ENCODE measurements at places on chromosomes 12 and 14. TPM values are rescaled to one million over a fixed set of nuclear protein-coding genes. Genes with fewer than 3 reads are reported as not detected.

C14orf132 gene
- polyA plus RNA-seq: 17.8 TPM

KRT78 gene
- polyA plus RNA-seq: 1.9 TPM

LGALS3 gene
- polyA plus RNA-seq: 38.5 TPM

GPRC5A gene
- polyA plus RNA-seq: 1.9 TPM

BCL7A gene
- 17.5 TPM for polyA plus RNA-seq

AMIGO2 gene
- polyA plus RNA-seq: 1.8 TPM

TMEM132C gene
- polyA plus RNA-seq: 2.0 TPM

CLEC2A gene
- not detected for polyA plus RNA-seq

SALL2 gene
- 15.5 TPM for polyA plus RNA-seq

CLMN gene
- 3.4 TPM for polyA plus RNA-seq

RNASE1 gene
- polyA plus RNA-seq: 227 TPM

APOF gene
- polyA plus RNA-seq: not detected

GNPNAT1 gene
- 15.0 TPM for polyA plus RNA-seq

SDS gene
- polyA plus RNA-seq: 0.19 TPM

DNA sequence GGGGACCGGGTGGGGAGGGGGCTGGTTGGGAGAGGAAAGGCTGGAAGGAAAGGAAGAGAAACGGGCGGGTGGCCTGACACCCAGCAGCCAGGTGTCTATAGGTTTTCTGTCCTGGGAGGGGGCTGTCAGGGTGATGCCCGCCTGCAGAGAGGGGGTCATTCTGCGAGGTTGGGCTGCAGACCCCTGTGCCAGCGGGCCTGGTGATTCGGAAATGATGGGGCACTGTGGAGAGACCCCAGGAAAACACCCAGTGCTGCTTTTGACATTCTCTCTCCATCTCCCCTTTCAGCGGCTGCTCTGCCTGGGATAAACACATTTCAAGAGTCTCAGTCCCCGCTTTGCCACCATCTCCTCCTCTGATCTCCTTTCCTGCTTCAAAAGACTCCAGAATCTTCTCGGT, 168.5 kb upstream of the RTL1 start:
- DNase-seq: no peak

DNA sequence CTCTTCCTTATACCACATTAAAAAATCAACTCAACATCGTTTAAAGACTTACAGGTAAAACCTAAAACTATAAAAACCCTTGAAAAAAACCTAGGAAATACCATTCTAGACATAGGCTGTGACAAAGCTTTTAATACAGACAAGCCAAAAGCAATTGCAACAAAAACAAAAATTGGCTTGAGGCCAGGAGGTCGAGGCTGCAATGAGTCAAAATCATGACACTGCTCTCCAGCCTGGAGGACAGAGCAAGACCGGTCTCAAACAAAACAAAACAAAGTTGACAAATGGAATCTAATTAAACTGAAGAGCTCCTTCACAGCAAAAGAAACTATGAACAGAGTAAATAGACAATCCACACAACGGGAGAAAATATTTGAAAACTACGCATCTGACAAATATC, 1057.8 kb downstream of the FSCB start:
- DNase-seq: no peak

DNA sequence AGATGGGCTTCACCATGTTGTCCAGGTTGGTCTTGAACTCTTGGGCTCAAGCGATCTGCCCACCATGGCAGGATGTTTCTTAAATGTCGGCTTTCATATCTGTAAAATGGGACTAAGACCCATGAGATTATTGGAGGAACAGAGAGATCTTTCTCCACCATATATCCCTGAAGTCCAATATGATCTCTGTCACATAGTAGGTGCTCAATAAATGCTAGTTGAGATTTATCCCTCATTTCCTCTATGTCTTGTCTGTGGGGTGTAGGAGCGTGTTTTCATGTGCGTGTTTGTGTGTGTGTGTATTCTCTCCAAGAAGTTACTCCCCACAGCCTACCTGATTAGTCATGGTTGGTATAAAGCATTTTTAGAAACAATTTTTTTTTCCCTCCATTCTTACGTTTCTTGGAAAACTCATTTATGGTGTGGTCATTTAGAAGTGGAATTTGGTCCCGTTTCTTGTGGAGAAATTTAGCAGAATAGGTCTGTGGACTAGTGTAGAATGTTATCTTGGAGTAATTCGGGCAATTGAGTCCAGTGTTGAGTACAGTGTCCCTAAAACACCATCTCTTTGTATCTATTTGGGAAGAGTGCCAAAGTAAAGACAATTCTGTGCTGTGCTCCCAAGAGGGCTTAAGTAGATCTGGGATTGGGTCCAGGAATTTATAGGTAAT, 4.3 kb downstream of the STRAP start:
- DNase-seq: no peak

DNA sequence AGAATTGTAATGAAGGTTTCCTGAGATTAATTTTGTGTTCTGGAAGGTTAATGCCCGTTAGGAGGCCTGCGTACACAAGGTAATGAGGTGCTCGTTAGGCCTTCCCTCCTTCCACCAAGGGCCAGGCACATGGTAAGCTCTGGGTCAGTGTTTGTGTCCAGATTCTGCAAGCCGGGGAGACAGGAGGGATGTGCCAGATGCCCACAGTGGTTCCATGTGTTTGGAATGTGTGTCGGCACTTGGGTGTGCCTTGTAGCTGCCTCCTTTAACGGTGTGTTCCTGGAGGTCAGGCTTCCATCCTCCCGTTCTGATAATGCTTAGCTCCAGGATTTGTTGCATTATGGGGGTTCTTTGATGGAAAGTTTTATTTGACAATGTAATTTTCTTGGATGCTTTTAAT, 5.7 kb downstream of the TRAF3 start:
- DNase-seq: no peak

DNA sequence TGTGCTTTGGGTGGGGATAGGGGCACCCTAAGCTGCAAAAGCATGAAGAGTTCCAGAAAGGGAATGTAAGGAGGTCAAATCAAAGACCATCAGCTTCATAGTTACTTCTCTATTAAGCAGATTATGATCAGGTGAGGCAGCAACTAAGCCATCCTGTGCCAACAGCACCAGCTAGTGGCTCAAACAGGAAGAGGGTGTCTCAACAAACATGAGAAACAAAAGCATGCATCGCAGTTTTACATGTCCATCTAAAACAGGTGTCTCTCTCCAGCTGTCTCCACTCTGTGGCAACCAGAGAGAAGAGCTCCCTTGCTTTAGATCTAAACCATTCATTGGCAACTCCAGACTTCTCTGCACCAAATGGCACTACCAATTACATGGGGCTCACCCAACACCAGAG, 52.9 kb downstream of the ACTN1 start:
- DNase-seq: no peak

DNA sequence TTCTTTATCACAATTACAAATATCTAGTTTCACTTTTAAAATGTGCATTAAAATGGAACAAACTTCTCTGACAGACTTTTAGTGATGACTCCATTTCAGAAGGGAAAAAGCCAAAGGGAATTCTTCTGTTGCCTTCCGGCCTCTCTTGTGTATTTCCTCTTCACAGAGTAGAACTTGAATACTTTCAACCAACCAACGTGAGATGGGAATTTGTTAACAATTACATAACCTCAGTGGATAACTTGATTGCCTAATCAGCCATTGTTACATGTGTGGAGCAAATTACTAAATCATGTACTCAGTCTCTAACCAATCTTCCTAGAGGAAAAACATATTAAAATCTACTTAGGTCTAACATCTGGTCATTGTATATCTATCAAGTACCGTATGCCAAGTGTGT, 291.1 kb downstream of the SYT1 start:
- DNase-seq: peak; percentile 43

GRCh38 chr12:29187756-29188155, 38.7 kb downstream of the FAR2 start:
- DNase-seq: no peak

DNA sequence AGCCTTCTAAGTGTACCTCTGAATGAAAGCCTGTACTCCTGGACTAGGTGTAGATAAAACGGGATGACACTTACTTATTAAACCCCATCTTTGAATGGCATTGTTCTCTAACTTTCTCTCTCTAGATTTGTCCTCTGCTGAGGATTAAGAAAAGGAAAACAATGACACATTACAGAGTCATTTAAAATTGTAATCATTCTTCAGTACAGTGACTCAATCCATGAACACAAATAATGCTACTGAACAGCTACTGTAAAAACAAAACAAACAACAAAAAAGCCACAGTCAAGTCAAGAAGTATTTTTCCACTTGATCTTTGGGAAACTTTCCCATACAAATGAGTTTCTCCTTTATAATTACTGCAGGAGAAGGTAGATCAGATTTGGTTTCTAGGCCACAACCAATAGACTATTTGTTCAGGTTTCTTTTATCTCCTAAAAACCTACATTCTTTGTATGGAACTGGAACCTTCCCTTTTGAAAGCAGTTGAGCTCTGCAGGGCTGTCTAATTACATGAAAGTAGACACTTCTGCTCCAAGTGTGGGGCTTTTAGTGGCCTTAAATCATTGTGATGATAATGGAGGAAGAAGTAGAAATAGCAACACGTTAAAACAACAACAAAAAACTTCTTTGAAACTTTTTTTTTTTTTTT, 219.1 kb downstream of the ESR2 start:
- DNase-seq: no peak

DNA sequence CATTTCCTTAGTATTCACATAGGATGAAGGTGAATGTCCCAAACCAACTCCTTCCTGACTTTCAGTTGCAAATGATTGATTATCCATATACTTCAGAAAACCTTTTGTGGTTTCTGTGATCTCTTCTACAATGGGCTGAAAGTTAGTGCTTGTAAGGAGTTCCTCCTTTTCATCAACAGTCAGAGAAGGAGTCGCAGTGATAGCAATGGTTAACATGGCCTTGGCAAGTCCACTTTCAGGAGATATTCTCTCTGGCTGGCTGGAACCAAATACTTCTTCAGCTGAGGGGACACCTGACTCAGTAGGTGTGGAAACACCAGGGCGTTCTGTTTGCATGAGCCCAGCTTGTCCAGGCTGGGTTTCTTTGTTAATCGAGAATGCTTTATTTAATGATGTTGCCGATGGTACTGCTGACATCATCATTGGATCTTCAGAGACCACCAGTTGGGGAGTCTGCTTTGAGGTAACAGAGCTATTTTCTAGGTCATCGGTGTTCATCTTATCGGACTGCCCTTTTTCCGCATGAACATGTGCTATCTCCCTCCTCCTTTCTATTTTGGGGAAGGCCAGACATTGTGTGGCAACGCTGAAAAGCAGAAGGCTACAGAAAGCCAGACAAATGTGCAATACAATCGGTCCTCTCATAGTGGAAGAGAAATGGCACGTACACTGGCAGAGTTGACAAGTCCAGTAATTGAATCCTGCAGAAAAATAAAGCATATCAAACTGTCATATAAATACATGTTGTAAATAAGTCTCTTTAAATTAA, 13.1 kb downstream of the ARMH4 start:
- DNase-seq: no peak

DNA sequence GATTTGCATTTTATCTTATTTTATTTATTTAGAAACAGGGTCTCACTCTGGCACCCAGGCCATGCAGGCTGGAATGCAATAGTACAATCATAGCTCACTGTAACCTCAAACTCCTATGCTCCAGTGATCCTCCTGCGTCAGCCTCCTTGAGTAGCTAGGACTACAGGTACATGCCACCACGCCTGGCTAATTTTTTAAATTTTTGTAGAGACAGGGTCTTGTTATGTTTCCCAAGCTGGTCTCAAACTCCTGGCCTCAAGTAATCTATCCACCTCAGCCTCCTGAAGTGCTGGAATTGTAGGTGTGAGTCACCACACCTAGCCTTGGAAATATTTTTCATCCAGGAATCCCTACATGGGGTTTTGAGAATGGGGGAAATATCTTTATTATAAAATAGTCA, 84.6 kb downstream of the MAPKAPK5 start:
- no peak for DNase-seq

- peak; percentile 81 for DNase-seq
Measured at GRCh38 chr12:59113831-59114615, 193.7 kb upstream of the LRIG3 start.

- DNase-seq: no peak
Measured at GRCh38 chr12:109828754-109829511, 4.3 kb downstream of the TRPV4 start.

GRCh38 chr12:53659011-53659551, 16.8 kb downstream of the ATP5MC2 start:
- peak; percentile 49 for DNase-seq

DNA sequence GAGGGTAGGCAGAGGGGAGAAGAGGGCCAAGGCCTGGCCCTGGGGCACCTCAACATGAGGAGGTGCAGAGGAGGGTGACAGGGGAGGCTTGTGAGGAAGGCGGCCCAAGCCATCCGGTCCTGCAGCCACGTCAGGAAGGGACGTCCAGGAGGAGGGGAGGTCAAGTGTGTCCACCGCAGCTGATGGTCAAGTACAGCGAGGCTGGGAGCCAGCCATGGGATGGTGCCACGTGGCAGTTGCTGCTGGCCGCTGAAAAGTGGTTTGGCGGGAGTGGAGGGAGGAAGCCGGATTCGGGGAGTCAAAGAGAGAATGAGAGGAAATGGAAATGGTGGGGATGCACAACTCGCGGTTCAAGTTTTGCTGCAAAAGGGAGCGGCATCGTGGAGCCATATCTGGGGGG, 41.2 kb downstream of the PRIMA1 start:
- DNase-seq: no peak

DNA sequence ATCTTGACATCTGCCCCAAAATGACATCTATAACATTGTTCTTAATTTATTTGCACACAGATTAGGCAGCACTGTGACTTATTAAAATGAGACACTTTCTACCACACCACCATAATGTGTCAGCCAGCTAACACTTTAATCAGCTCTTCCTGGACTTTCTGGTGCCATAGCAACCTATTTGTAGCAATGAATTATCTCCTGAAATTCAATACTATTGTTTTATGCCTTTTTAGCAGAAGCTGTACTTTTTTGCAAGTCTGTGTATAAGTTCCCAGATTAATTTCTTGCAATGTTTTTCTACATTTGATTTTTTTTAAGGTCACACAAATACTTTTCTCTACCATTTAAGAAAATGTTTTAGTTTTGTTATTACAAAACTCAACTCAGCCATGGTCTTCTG, 72.8 kb upstream of the SAV1 start:
- no peak for DNase-seq

DNA sequence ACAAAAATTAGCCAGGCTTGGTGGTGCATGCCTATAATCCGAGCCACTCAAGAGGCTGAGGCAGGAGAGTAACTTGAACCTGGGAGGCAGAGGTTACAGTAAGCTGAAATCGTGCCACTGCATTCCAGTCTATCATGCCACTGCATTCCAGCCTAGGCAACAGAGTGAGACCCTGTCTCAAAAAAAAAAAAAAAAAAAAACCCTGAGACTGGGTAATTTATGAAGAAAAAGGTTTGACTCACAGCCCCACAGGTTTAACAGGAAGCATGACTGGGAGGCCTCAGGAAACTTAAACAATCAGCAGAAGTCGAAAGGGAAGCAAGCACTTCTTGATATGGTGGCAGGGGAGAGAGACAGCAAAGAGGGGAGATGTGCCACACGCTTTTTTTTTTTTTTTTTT, 123.2 kb downstream of the GXYLT1 start:
- DNase-seq: no peak

- DNase-seq: no peak
Measured at GRCh38 chr12:28172434-28173030, 17.7 kb upstream of the CCDC91 start.

Data from muscle of back (tissue), 13 donors.